ENCODE measurements at places on chromosomes 12 and 14.
A peak's percentile ranks its signal among the peaks of the same experiment; 100 is the strongest.

DNA sequence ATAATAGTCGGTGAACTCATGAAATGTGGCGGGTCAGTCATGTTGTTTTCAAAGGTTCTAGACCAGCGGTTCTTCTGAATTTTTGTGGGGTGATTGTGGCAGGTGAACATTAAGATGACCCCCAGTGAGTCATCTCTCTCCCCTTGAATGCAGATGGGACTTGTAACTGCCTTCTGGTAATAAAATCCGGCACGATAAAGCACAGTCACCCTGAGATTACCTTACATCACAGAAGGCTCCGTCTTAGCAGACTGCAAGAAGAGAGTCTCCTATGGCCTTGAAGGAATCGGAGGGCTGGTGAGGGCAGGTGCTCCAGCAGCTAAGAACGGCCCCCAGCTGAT lies 189.6 kb downstream of the FOXN3 start:
- no peak for DNase-seq

DNA sequence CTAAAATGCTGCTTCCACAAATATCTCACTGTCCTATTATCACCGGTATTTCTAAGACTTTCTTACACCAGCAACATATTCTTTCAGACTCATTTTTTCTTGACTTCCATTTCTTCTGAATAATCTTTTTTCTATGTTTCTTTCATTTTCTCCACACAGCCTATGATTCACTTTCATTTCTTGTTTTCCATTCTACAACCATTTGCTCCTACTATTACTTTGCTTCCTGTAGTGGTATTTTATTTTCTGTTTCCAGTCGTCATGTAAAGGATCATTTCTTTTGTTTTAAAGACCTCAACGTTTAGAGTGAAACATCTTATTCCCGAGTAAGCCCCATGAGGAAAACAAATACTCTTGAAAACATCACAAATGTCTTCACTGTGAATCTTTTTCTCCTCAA lies 182.2 kb upstream of the MDGA2 start:
- no peak for DNase-seq

DNA sequence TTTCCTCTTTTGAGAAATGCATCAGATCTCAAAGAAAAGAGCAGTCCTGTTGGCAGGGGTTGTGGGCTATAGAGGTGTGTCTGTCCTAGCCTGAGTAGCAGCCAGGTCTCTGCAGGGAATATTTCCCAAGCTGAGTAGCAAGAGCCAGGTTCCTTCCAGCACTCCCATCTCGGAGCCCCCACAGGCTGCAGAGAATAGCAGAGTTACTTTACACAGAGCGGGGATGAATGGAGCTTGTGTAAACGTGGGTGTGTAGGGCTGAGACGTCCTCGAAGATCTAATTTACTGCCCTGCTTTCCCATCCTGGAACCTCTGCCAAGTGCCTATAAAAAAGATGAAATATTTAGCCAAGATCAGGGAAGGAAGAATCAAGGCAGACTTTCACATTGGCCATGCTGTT lies 156.6 kb downstream of the TSPAN9 start:
- no peak for DNase-seq

DNA sequence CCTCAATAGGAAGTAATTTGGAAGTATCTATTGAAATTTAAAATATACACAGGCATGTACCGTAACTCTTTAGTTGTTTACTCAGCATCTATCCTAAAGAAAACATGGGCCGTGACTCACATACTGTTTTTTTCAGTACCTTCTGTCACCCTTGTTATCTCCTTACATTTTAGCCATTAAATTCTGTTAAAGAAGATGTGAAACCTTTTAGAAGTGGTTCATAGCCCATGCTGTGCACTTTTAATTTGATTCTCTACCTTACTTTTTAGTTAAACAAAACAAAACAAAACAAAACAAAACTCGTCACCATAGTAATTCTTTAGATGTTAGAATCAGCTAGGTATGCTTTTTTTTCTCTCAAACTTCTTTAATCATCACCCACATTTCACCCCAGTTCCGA lies 494.4 kb upstream of the RGS6 start:
- DNase-seq, result no peak

DNA sequence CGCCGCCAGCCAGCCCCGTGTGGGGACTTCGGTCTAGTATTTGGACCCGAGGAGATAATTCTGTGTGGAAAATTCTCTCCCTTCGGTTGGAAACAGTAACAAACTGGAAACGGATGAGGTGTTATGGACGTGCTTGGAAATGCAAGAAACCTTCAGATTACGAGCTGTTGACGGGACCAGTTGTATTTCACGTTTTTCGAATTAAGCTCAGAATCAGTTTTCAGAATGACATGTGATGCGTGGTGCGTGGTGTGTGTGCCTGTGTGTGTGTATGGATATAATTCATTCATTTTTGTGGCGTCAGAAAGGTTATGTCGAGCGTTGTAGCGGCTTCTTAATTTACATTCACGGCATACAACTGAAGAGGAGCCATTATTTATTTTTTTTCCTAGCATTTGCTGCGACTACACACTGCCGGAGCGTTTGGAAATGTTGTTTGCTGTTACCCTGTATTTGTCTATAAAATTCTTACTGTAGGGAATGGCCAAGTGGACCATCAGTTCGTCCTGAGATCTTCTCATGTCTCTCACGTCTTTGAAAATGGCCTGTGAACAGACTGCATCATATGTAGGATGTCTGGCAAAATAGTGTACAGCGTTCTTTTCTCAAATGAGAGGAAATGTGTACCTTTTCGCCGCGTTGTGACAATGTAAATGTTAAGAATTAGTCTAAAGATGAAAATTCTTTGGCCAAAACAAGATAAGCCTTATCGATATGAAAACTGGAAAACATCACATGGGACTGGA lies 1.3 kb downstream of the TRAF3 start:
- no peak for DNase-seq

DNA sequence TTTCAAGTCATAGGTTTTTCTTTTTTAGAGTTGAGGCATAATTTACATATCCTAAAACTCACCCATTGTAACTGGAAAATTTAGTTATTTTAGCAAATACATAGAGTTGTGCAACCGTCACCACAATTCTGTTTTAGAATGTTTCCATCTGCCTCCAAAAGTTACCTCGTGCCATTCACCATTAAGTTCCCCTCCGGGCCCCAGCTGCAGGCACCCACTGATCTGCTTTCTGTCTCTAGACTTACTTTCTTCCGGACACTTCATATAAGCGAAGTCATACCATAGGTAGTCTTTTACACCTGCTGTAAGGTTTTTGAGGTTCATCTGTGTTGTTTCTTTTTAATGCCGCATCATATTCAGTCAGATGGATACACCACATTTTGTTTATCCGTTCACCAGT lies 28.7 kb downstream of the PPP2R5C start:
- no peak for DNase-seq

DNA sequence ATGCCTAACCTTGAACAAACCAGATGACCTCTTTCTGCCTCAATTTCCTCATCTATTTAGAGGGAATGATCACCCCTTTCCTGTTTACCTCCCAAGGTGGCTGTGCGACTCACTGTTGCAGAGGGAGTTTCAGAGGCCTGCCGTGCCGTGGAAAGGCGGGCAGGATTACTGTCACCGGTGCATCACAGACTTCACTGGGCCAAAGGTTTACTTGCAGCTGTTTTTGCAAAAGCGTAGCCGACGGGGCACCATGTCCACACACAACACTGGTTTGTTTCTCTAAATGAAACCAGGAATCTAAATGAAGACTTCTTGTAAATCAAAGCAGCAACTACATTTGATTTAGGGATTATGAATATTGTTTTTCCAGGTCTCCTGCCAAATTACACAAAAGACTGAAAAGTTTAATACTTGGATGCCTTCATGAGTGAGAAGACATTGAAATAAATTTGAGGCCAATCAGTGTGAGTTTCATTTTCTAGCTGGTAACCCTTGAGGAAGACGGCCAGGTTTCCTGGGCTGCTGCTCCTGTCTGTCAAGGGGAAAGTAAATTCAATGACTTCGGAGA lies 696.1 kb upstream of the TMEM132C start:
- DNase-seq, result no peak

GRCh38 chr14:104048758-104049507 lies 36.6 kb upstream of the ASPG start:
- DNase-seq, result no peak

GRCh38 chr14:93928184-93929047 lies 1.3 kb downstream of the FAM181A start:
- DNase-seq, result no peak

GRCh38 chr12:52247622-52248540 lies 14.8 kb downstream of the KRT7 start:
- DNase-seq, result no peak

DNA sequence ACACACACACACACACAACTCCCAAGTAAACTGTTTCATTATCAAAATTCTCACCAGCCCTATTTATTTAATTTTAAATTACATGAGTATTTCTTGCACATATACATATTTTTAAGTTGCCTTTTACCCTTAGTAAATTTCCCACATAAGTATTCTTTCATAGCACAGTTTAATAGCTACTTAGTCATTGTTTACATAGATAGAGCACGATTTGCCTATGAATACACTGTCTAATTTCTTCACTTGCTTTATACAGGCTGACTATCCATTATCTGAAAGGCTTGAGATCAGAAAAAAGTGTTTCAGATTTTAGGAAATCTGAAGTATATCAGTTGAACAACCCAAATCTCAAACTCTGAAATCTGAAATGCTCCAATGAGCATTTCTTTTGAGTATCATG lies 30.9 kb downstream of the NIN start:
- DNase-seq, result no peak

- no peak for DNase-seq
These were observed 1.6 kb upstream of the HEBP1 start for GRCh38 chr12:13001775-13002040.

DNA sequence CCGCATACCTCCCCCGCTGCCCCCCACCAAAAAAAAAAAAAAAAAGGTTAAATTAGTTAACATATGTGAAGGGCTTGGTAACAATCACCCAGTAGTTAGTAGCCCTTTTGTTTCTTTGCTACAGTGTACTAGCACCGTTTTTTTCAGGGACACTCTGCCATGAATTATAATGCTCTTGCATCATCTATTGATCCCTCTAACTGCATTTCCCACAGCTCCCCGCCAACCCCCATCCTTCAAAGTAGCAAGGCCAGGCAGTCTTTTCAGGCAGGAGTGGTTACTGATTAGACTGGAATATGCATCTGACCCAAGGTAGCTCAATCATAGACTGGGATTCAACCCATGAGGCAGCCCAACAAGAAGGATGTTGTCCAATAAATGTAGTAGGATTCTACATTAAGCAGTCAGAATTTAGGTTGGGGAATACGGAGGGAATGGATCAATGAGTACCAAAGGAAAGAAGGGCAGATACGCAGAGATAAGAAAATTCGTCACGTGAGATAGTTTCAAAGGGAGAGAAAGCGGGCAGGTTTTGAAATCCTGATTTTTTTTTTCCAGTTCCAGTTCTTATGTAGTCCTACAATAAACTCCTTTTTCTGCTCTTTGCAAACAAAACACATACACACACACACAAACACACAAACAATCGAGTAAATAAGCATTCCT lies 39.8 kb upstream of the CRACR2A start:
- no peak for DNase-seq

DNA sequence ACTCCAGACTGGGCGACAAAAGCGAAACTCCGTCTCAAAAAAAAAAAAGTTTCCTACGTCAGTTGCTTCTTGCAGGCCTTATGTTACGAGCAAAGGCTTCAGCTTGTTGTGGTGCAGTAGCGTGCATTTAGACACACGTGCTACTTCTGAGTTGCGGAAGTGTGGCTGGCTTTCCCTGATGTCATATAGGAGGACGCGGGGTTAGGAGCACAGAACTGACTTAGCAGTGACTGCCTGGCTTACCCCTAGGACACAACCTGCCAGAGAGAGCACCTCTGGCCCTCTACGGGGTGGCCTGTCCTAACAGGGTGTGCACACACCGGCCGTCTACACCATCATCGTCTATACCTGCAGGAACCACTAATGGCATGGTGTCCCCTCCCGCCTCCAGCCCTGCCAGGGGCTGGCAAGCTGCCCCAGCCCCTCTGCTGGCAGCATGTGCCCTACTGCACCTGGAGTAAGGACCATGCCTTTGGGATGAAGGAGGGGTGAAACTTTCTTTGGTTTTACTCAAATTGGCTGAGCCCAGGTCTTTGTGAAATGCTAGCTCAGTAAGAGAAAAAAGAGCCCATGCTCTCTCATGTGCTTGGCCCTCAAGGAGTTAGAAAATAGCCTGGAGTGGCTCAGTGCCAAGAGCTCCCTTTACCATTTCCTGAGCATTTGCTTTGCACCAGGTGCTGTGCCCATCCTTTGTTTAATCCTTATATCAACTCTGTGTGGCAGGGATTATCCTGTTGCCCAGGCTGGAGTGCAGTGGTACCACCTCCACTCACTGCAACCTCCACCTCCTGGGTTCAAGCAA lies 1.7 kb upstream of the GPR68 start:
- peak; percentile 70 for DNase-seq

DNA sequence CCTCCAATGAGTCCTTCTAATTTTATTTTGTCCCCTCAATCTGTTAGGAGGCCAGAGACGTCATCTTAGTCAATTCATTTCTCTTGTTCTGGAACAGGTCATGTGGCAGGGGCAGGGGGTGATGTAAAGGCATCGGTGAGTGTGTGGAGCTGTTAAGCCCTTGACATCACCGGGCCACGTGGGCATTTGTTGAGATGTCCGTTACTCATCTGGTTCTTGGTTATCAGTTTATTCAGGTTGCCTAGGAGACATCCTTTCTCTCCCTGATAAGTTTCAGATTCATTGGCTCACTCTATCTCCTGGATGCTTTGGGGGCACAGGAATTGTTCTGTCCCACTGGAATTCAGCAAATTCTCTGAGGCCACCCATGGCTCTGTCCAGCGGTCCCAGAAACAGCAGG lies 33.6 kb upstream of the SEL1L start:
- no peak for DNase-seq

DNA sequence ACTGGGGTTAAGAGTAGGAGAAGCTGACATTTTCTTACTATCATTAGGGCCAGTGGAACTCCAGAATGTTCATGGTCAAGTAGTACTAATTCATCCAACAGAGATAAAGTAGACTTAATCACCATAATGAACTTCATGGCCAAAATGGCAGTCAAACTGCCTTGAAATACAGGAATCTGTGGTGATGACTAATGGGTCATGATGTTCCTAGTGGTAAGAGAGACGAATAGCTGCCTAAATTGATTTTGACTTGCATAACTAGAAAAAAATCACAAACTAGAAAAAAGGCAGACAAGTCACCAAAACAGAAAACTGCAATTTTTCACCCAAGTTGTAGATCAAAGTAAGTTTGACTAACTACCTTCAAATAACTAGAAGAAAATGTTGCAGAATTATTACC lies 138.5 kb downstream of the MGAT4C start:
- DNase-seq, result no peak

DNA sequence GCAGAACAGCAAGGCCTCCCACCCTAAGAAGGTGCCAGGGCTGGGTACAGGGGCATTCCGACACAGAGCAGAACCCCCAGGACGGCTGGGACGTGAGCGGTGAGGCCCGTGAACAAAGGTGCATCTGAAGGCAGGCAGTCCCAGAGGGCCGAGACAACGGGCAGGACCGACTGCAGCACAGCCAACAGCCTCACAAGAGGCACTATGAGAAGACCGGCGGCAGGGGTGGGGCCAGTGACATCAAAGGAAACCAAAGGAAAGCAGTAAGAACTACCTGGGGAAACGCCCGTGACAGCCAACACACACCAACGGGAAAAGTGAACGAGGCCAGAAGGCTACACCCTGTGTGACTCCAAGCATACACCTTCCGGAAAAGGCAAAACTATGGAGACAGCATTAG lies 9.1 kb downstream of the BTBD6 start:
- DNase-seq, result no peak

GRCh38 chr12:50806176-50806575 lies 36.5 kb upstream of the TMPRSS12 start:
- no peak for DNase-seq

GRCh38 chr12:6266971-6267721 lies 43.3 kb upstream of the PLEKHG6 start:
- DNase-seq, result no peak

Measured in stimulated activated CD4-positive, alpha-beta T cell treated with anti-CD3 and anti-CD28 coated beads, TNF-alpha, amount 100 ng/mL, for 1 hour (primary cell).